Vagina (tissue), 2 donors: ENCODE measurements at places on chromosomes 2 and 18.

DNA sequence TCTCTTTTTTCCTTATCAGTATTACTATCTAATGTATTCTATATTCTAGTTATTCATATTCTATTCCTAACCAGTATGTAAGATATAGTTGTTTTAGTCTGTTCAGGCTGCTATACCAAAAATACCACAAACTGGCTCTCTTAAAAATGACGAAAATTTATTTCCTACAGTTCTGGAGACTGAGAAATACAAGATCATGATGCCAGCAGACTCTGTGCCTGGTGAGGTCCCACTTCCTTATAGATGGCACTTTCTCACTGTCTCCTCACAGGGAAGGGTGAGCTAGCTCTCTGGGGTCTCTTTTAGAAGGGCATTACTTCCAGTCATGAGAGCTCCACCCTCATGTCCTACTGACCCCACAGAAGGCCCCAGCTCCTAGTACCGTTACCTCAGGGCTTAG, 4.8 kb upstream of the ARHGAP15 start:
- DNase-seq = no peak

GRCh38 chr2:117963446-117963845, 50.4 kb downstream of the CCDC93 start:
- DNase-seq = no peak

DNA sequence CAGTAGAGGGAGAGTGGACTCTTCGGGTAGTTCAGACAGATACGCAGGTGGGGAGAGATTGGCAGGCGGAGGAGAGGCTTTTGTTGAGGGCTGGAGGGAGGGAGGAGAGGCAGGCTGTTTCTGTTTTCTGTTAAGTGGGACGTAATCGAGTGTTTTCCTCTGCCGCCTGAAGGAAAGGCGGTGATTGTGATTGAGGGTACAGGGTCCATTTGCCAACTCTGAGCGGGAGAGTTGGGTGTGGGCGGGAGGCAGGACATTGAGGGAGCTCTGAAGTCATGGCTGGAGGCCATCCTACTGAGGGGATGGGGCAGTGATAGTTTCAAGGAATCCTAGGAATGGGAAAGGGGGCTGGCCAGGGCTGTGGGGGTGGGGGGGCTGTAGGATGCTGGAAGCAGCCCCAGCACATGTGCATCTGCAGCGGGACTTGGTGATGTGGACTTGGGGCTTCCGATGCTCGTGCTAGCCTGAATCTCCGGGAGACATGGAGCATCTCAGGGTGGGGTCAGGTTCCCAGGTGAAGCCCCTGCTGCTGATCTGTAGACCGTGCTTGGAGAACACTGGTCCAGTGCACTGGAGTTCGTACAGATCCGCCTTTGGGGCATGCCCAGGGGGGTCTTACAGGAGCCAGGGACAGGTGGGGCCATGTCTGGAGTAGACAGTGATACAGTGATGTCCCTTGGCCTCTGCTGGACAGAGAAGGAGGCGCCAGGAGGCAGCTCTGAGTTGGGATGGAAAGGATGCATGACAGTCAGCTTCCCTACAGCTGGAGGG, 167.5 kb downstream of the AGAP1 start:
- DNase-seq = no peak

DNA sequence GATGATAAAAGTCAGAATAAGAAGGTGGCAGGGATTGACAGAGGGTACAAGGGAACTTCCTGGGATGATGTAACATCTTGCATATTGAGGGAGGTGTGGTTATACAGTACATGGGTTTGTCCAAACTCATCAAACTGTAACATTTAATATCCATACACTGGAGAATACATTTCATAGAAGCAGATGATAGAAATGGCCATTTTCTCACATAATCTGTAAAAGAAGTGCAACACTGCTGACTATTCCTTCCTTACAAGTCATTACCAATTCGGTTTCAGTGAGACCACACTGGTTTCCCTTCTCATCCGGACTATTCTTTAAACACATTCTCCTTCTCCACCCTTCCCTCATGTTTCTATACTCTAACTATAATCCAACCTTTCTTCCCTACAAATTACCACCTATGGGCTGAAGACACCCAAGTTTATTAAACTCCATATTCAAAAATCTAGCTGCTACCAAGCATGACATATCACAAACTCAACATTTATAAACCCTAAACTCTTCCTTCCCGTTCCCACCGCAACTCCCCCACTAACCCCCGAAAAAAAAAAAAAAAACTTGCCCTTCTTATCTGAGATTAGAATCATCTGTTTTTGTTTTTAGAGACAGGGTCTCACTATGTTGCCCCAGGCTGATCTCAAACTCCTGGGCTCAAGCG, 1.6 kb downstream of the COX7A2L start:
- DNase-seq = no peak

- no peak for DNase-seq
Measured at GRCh38 chr2:131801210-131801744, 273.6 kb downstream of the CCDC74A start.

- DNase-seq = no peak
Measured at GRCh38 chr2:44715671-44716081, 225.8 kb upstream of the SIX3 start.

DNA sequence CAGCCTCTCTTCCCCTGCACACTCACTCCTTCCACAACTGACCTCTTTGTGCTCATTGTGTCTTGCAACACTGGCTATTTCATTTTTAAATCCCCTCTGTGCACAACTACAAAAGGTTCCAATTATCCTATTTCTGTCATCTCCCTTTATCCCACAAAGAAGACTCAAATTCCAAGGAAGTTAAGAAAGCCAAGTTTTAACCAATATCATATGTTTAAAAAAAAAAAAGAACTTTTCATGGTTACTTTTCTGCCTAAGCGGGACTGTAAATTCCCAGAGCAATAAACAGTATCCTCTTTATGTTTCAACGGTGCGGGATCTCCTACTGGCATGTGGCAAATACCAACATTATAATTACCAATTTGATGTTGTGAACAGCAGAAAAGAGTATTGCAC, 83.8 kb downstream of the DOCK10 start:
- no peak for DNase-seq

DNA sequence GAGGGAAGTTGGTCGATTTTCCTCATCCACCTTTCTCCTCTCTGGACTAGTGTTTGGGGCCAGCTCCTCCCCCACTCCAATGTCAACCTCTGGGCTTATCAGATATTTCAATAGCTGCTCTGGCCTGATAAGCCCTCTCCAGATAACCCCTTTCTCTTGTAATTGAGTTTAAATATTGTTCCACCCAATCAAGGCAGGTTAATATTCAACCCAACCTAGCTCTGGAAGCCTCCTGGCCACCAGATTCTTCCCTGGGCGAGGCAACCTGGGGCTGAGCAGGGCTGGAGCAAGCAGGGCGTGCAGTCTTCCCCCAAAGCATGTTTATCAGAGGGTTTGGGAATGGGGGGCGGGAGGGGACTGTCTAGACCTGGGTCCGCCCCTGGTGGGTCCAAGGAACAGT, 73.8 kb downstream of the TFCP2L1 start:
- no peak for DNase-seq

DNA sequence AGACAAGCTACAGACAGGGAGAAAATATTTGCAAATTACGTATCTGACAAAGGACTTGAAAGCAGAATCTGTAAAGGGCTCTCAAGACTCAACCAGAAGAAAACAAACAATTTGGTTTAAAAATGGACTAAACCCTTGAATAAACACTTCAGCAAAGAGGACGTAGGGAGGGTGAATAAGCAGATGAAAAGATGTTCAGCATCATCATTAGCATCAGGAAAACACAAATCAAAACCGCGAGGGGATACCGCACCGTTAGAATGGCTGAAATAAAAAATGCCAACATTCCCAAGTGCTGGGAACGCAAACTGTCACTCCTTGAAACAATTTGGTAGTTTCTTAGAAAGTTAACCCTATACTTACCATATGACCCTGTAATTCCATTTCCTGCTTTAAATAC, 136.7 kb downstream of the MBP start:
- no peak for DNase-seq

DNA sequence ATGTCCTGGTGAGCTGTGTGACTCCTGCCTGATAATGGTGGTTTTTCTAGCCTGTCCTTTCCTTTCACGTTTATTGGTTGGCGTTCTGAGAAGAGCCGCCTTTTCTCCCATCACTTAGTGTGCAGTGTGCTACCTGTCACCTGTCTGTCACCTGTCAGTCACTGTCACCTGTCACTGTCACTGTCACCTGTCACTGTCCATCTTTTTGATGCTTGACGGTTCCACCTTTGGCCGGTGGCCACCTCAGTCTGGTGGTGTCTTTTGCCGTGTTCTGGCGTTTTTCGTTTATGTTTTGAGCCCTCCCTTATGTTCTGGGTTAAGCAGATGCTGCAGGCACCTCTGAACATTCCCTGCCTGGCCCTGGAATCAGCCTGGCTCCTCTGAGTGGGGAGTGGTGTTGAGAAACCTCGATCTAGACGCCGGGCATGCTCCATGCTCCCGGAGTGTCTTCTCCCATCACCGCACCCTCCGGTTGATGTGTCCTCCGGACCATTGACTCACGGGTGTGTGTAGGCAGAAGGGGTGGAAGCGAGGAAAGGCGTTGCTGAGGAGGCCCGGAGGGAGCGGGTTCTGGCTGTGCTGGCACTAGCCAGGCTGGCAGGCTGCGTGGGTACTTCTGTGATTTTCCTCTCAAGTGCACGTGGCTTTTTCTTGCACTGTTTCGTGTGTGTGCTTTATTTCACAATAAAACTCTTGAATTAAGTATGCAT, 20.7 kb downstream of the DTYMK start:
- no peak for DNase-seq

DNA sequence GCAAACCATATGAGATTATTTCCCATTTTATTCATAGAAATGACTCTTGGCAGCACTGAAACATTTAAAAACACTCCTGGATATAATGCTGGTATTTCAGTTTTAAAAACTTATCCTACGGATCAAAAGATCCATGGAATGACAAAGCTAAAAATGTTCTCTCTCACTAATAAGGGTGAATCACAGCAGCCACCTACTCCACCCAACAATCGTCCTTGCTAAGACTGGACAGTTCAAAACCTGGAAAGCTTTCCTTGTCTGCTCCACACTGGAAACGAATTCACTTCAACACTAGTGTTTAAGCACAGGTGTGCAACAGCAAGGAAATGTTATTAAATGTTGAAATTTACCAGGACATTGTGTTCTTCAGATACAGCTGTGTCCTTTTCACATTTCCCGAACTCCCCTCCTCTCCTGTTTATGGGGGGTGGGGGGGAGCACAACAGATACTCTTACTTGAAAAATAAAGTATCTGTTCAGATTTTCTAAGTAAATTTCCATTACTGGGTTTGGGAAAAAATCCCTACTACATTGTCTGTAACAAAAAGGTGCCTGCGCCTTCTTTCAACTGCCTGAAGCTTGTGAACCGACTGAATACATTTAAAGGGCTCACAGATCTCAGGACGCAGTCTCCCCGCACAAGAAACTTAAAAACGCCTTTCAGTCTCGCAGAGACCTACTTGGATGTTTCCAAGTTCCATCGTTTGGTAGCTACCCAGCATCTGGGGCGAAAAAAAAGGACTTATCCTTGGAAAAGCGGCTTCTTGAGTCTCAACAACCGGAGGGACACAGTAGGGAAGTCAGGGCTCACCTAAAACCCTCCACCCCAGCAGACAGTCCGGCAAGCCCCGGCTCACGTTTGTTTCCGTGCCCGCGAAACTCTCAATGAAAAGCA, 1.3 kb downstream of the YWHAQ start:
- DNase-seq = no peak

- DNase-seq = no peak
Measured at GRCh38 chr18:35577045-35577848, 4.3 kb upstream of the GALNT1 start.

DNA sequence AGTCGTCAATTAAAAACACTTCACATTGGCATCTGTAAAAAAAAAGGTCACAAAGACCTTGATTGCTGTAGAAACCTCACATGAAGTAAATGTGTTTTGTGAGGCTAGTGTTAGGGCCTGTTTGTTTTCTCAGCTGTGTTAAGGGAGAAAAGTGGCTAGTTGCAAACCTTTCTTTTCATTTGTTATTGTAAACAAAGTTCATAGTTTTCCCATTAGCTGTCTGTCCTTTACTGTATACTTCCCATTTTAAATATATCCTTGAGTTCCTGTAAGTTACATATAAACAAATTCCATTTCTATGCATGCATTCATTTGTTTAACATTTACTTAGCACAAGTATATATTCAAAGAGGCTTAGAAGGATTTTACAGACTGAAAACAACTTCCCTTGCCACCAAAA, 1250.2 kb downstream of the LRP1B start:
- DNase-seq = no peak

DNA sequence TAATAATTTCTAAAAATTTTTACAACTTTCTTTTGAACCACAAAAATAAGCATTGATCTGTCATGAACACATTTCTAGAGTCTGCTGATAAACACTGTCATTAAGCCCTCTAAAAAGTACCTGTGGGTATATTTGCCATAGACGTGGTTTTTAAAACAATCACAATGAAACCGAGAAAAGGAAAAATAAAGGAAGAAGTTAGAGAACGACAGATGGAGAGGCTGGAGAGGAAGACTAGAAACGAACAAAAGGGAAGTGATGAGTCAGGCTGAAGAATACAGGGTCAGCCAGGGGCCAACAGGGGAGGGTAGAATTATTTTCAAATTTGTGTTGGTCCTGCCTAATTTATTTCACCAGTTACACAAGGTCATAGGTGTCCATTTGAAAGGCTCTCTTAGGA, 62.0 kb downstream of the MYL12B start:
- no peak for DNase-seq

- no peak for DNase-seq
Measured at GRCh38 chr18:8980496-8980895, 122.0 kb upstream of the NDUFV2 start.

GRCh38 chr2:137838255-137839092, 125.8 kb upstream of the HNMT start:
- no peak for DNase-seq

GRCh38 chr2:186903216-186903615, 54.2 kb upstream of the ZSWIM2 start:
- DNase-seq = no peak

DNA sequence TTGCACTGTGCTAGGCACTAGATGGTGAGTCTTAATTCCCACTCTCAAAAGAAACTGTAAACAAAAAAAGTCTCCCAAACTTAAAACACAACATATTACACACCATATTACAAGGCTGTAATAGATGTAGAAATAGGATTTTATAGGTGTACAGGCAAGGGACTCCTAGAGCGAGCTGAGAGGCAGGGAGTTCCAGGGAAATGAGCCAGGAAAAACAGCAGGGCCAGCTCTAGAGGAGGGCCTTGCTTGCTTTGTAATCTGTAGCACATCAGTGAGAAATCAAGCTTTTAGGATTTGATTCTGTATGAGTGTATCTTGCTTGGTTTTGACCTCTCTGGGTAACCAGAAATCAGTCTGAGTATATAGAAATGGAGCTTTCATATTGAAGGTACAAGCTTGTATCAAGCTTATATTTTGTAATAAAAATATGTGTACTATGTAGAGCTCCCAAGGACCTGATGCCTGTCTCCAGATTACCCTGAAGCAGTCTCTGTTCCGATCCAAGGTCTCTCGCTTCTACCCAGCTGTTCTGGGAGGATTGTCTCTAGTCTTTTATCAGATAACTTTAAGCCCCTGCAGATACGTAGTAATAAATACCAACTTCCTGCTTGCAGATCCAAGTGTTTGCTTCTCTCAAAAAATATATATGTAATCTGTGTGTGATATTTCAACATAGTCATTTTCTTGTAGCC, 73.0 kb downstream of the MYO1B start:
- no peak for DNase-seq
